ENCODE measurements at places on chromosomes 16 and 17.
A peak's percentile ranks its signal among the peaks of the same experiment; 100 is the strongest.

GRCh38 chr17:66085221-66085620, 106.7 kb downstream of the CEP112 start:
- no peak overlapping the region for H3K4me3 ChIP-seq
- H3K27ac ChIP-seq, result no peak overlapping the region
- H3K27me3 ChIP-seq, result no peaks in the 10 kb centered on the region
- no peak for DNase-seq
- H3K36me3 ChIP-seq, result no peaks in the 10 kb centered on the region
- no peaks in the 10 kb centered on the region for H3K4me1 ChIP-seq

DNA sequence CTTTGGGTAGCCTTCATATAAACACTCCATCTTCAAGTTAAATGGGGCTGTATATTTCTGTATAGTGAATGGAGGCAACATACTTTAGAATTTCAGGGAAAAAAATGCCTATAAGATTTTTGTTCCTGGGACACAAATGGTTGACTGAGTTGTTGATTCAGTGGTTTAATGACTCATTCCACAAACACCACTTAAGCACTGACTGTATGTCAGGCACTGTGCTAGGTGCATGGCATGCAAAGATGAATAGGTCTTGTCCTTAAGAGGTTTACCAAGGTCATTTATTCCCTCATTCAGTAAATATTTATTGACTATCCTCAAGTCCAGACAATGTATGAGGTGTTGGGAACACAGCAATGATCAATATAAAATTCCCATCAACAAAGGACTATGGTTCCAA, 417.1 kb downstream of the CA10 start:
- no peak overlapping the region for H3K27ac ChIP-seq
- H3K4me3 ChIP-seq, result no peak overlapping the region
- no peaks in the 10 kb centered on the region for H3K36me3 ChIP-seq
- H3K4me1 ChIP-seq, result no peaks in the 10 kb centered on the region
- DNase-seq, result no peak

GRCh38 chr16:84514874-84515835, 10.7 kb upstream of the MEAK7 start:
- no peak overlapping the region for H3K4me3 ChIP-seq
- no peaks in the 10 kb centered on the region for H3K36me3 ChIP-seq
- H3K27ac ChIP-seq, result peak overlapping the region; percentile 17
- DNase-seq, result peak; percentile 76
- no peaks in the 10 kb centered on the region for H3K27me3 ChIP-seq

GRCh38 chr17:63446753-63447470, 806 bp upstream of the CYB561 start:
- peak overlapping the region; percentile 97 for H3K27ac ChIP-seq
- peak; percentile 93 for DNase-seq
- H3K27me3 ChIP-seq, result no peaks in the 10 kb centered on the region
- H3K36me3 ChIP-seq, result no peaks in the 10 kb centered on the region

DNA sequence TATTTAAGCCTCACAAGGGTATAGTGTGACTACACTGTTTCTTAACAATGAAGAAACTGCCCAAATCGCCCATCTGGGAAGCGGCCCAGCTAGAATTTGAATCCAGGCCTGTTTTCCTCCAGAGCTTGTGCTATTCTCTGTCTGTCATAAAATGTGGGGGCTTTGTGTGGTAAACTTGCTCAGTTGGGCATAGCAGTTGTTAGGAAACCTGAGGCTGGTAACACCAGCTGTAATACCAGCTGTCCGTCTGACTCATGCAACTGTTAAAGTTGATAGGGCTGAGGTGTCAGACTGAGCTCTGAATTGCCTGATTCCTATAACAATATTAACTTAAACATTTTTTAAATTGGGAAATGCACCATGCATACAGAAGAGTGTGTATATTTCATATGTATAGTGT, 9.3 kb downstream of the NOD2 start:
- no peak for DNase-seq
- no peaks in the 10 kb centered on the region for H3K36me3 ChIP-seq
- no peaks in the 10 kb centered on the region for H3K27me3 ChIP-seq
- no peak overlapping the region for H3K27ac ChIP-seq

- peaks cover 85% of the 10 kb centered on the region for H3K36me3 ChIP-seq
- H3K4me3 ChIP-seq, result no peak overlapping the region
- no peak overlapping the region for H3K27ac ChIP-seq
- no peaks in the 10 kb centered on the region for H3K27me3 ChIP-seq
- peaks cover 7% of the 10 kb centered on the region for H3K4me1 ChIP-seq
These were observed 6.6 kb downstream of the NARF start for GRCh38 chr17:82465023-82465603.

- H3K36me3 ChIP-seq, result peaks cover 24% of the 10 kb centered on the region
- peak overlapping the region; percentile 21 for H3K27ac ChIP-seq
- H3K4me3 ChIP-seq, result no peak overlapping the region
- DNase-seq, result no peak
These were observed 27.9 kb downstream of the OMG start for GRCh38 chr17:31269036-31269577.

GRCh38 chr17:41151525-41151924, 1.9 kb upstream of the KRTAP4-5 start:
- DNase-seq, result no peak
- no peaks in the 10 kb centered on the region for H3K4me1 ChIP-seq
- no peak overlapping the region for H3K4me3 ChIP-seq
- H3K27ac ChIP-seq, result no peak overlapping the region
- H3K27me3 ChIP-seq, result peaks cover 3% of the 10 kb centered on the region
- H3K36me3 ChIP-seq, result no peaks in the 10 kb centered on the region

DNA sequence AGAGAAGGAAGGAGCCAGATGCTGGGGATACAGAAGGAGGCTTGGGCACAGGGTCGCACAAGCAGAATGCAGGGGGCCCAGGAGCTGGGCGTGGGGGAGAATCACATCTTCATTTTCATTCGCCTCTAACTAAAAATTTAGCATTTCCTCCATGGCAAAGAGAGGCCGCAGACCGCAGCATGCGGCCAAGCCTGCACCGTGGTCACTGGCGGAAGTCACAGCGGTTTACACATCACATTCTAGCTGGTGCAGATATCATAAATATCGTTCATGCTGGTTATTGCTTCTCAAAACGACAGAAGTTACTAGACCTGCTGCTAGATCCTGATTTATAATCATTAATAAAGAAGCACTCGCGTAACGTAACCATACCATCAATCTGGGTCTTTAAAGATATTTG, 162.0 kb downstream of the NTN1 start:
- no peaks in the 10 kb centered on the region for H3K36me3 ChIP-seq
- no peaks in the 10 kb centered on the region for H3K4me1 ChIP-seq
- no peak for DNase-seq
- no peak overlapping the region for H3K27ac ChIP-seq

DNA sequence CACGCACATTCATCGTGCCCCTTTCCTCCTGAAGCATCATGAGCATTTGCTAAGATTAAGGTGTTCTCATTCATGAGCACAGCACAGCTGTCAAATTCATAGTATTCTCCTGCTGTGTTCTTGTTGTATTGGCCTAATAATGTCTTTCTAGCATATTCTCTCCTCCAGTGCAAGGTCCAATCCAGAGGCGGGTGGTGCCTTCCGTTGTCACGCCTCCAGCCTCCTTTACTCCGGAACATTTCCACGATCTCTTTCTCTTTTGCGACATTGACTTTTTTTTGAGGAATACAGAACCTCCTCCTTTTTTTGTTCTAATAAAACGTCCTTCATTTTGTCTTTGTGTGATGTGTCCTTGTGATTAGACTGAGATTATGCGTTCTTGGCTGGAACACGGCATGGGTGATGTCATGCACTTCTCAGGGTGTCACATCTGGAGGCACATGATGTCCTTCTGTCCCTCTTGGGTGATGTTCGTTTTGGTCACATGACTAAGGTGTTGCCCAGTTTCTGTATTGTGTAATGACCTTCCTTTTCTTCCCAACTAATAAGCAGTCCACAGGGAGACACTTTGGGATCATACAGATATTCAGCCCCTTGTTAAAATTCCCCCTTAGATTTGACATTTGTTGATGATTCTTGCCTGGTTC, 66.3 kb downstream of the CLEC16A start:
- DNase-seq, result no peak
- H3K27ac ChIP-seq, result no peak overlapping the region
- H3K36me3 ChIP-seq, result peaks cover 8% of the 10 kb centered on the region
- H3K4me3 ChIP-seq, result no peak overlapping the region
